ENCODE measurements at places on chromosomes 6 and 20.
A peak's percentile ranks its signal among the peaks of the same experiment; 100 is the strongest.

DNA sequence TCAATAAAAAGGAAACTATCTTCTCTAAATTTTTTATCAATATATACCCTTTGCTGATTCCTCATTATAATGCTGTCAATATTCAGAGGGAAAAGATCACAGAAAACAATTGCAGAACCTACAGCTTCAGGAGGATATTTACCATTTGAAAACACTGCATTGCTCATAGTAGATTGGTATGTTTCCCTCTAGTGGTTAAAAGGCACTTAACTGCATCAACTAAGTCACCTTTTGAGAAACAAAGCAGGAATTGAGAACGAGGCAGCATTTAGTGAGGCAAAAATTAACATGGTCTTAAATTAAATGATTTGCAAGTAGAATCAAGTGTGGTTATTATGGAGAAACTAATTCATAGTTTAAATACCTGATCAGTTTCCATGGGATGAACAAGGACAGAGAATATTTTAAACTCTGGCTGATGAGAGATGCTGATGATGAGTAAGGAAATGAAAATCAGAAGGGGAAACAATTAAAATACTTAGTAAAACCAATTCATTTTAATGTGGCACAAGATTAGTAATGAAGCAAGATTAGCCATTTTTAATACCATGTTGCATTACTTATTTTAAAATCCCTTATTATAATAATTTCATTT is 642.1 kb downstream of the EPHA7 start:
- peak; percentile 59 for DNase-seq

- DNase-seq = peak; percentile 11
These were observed 673 bp downstream of the MARCKS start for GRCh38 chr6:113857556-113858479.

DNA sequence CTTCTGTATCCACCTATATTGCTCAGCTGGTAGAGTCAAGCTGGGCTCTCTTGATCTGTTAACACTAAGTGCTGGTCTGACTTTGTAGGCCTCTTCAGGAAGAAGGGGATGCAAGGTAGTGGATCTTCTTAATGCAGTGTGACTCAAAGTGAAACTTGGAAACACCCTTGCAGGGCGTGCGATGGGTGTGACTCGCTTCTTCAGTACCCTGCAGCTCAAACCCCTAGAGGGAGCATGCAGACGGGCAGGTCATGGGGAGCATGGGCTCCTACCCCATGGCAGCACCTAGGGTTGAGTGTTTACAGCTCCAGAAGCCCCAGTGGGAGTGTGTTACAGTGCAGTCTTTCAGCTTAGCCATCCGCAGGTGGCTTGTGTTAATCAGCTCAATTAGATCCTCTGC is 757 bp upstream of the SAMD3 start:
- no peak for DNase-seq

DNA sequence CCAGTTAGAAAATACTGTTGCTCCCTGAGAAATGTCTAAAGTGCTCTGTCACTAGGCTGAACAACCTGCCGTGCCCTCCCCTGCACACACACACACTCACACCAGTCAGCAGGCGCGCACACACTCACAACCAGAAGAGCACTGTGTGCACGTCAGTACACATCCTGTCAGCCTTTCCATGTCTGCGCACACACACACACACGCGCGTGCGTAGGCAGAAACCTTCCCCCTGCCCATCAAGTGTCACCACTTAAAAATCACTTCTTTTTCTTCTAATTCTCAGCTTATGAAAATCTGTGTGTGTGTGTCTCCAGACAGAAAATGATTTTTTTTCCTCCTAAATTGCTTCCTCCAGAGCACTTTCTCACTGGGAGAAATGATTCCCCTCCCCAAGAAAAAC is 100.3 kb downstream of the EDN3 start:
- DNase-seq = no peak

- DNase-seq = no peak
These were observed 153.6 kb upstream of the SHLD1 start for GRCh38 chr20:5596401-5597193.

DNA sequence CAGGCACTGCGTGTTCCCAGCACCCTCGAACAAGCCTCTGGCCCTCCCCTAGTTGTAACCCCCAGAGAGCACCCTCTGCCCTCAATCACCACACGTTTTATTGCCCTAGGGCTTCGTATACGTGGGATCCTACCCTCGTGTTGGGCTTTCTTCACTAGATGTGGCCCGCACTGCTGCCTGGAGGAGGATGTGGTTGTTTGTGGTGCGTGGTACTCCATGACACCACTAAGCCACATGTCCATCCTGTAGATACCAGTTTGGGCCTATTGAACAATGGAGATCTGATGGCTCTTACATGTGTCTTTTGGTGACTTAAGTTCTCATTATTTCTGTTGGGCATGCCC is 17.0 kb downstream of the SLC2A4RG start:
- no peak for DNase-seq

DNA sequence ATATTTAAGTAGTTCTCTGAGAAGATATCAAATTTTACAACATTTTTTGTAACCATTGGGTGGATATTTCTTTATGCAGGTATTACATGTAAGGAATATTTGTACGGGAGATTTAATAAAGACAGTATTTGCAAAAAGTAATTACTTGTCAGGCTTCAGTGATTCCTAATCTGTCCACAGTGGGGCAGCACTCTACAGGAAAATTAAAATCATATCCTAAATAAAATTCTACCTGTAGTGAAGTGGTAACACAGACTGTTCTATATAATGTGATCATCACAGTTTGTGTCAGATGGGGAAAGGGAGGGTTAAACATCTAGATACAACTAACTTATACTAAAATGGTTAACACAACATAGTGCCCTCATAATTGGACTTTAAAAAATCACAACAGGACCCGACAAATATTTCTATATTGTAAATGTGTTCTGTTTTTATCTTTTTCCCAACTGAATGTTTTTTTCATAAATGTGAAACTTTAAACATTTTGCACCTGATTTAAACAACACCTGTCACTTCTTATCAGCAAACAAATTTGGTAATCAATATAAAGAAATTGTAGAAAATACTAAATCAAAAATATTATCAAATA is 145.6 kb upstream of the MANEA start:
- DNase-seq = peak; percentile 21

GRCh38 chr6:36277946-36278470 is 8.1 kb downstream of the PNPLA1 start:
- DNase-seq = no peak

- DNase-seq = no peak
These were observed 56.3 kb downstream of the EDN3 start for GRCh38 chr20:59356662-59357165.
